ENCODE measurements at places on chromosomes 2 and 18.

GRCh38 chr2:98027538-98027937 is 31.8 kb upstream of the TMEM131 start:
- DNase-seq: no peak

GRCh38 chr2:195659982-195660890 is 3.2 kb downstream of the SLC39A10 start:
- DNase-seq: peak; percentile 83

DNA sequence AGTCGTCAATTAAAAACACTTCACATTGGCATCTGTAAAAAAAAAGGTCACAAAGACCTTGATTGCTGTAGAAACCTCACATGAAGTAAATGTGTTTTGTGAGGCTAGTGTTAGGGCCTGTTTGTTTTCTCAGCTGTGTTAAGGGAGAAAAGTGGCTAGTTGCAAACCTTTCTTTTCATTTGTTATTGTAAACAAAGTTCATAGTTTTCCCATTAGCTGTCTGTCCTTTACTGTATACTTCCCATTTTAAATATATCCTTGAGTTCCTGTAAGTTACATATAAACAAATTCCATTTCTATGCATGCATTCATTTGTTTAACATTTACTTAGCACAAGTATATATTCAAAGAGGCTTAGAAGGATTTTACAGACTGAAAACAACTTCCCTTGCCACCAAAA is 1250.2 kb downstream of the LRP1B start:
- no peak for DNase-seq

DNA sequence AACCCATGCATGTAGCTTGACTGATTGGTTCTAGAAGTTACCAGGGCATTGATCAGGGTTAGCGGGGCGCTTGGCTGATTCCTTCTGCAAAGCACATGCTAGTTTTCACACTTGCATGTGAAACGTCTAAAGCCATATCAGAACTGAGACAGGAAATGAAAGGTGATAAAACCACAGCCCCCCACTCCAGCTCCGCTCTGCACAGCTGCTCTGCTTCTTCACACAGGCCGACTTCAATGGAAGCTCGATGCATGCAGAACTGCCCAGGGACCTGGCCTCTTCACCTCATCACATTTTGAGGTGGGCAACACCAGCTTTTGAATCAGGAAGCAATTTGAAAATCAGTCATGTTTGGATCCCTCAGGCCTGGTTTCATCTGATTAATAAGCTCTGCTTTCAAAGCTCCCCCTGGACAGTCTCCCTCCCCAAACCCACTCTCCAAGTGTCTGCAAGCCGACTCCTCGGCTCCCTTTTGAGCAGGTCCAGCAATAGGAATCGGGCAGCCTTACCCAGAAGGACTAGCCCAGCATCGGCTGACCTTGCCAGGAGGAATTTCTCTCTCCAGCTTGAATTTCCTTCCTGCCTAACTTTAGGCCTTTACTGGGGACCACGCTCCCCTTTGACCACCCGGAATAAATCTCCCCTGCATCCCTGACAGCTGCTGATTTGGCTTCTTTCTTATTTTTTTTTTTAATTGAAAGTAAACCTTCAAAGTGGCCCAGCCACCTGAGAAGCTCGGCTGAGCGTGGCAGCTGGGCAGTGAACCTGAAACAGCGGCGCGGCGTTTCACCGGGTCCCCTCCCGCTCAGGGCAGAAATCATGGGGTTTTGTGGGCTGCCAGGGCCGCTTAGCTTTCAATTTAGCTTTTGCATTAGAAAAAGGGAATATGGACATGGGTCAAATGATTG is 31.7 kb downstream of the HRH4 start:
- DNase-seq: peak; percentile 20
